T-helper 17 cell (primary cell): ENCODE measurements at places on chromosomes 2 and 18. TPM values are rescaled to one million over a fixed set of nuclear protein-coding genes. Genes with fewer than 3 reads are reported as not detected.

- H3K27ac ChIP-seq: no peak overlapping the region
- no peaks in the 10 kb centered on the region for H3K4me1 ChIP-seq
- H3K36me3 ChIP-seq: no peaks in the 10 kb centered on the region
- peaks cover 12% of the 10 kb centered on the region for H3K27me3 ChIP-seq
- no peak for DNase-seq
- no peak overlapping the region for H3K4me3 ChIP-seq
These were observed 198.6 kb downstream of the RNF152 start for GRCh38 chr18:61694236-61694635.

GRCh38 chr2:182672466-182673165, 43.4 kb upstream of the DNAJC10 start:
- no peak overlapping the region for H3K27ac ChIP-seq
- H3K27me3 ChIP-seq: peaks cover 29% of the 10 kb centered on the region
- DNase-seq: no peak
- peaks cover 11% of the 10 kb centered on the region for H3K4me1 ChIP-seq
- H3K36me3 ChIP-seq: peaks cover 8% of the 10 kb centered on the region

GRCh38 chr2:231452799-231453508, 11.3 kb downstream of the NCL start:
- peak overlapping the region; percentile 25 for H3K4me3 ChIP-seq
- no peak for DNase-seq
- no peaks in the 10 kb centered on the region for H3K27me3 ChIP-seq

DNA sequence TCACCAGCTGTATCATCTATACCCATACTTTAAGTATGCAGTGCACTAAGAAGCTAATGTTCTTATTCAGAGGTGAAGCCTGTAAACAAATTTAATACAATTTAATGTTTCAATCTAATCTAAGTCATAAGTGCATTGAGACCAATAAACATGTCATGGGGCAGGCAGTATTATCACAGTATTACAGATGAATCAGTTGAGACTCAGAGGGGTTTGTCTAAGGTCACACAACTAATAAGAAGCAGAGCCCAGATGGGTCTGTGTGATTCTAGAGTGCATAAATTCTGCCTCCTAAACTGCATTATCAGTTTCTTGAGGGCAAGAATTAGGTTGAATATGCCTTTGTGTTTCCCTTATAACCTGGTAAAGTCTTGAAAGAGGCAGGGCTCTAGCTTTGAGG, 140.9 kb upstream of the RNF152 start:
- H3K4me1 ChIP-seq: peaks cover 14% of the 10 kb centered on the region
- no peak for DNase-seq
- no peaks in the 10 kb centered on the region for H3K27me3 ChIP-seq
- no peaks in the 10 kb centered on the region for H3K36me3 ChIP-seq

The CCDC121 gene
- total RNA-seq: 1.3 TPM
